ENCODE measurements at places on chromosomes 12 and 14.

GRCh38 chr12:104788840-104789271 is 169.2 kb downstream of the SLC41A2 start:
- H3K36me3 ChIP-seq = no peaks in the 10 kb centered on the region
- H3K4me3 ChIP-seq = no peak overlapping the region
- H3K27ac ChIP-seq = no peak overlapping the region
- peaks cover 21% of the 10 kb centered on the region for H3K4me1 ChIP-seq
- DNase-seq = peak; percentile 75
- no peaks in the 10 kb centered on the region for H3K27me3 ChIP-seq

- no peak overlapping the region for H3K4me3 ChIP-seq
- DNase-seq = peak; percentile 24
- no peak overlapping the region for H3K27ac ChIP-seq
- H3K36me3 ChIP-seq = no peaks in the 10 kb centered on the region
- H3K4me1 ChIP-seq = peaks cover 26% of the 10 kb centered on the region
These were observed 316.8 kb downstream of the SNAPC1 start for GRCh38 chr14:62079038-62079437.

DNA sequence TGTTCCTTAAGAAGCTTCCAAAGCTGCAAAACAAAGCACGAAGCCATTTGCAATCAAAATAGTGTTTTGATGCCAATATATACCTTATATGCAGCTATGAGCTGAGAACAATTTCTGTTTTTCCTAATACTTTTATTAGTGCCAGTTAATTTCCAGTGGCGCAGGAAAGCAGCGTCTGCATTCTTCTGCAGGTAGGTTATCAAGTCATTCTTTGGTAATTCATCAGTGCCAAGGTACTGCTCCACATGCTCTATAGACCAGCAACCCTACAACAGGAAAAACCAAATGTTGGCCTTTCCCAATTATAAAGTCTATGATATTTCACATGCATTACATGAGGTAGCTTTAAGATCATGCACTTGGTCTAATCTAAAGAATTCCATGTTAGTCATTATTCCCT is 87.6 kb upstream of the STRN3 start:
- peaks cover 19% of the 10 kb centered on the region for H3K36me3 ChIP-seq
- no peak overlapping the region for H3K4me3 ChIP-seq
- H3K27me3 ChIP-seq = no peaks in the 10 kb centered on the region
- DNase-seq = no peak
- no peak overlapping the region for H3K27ac ChIP-seq

DNA sequence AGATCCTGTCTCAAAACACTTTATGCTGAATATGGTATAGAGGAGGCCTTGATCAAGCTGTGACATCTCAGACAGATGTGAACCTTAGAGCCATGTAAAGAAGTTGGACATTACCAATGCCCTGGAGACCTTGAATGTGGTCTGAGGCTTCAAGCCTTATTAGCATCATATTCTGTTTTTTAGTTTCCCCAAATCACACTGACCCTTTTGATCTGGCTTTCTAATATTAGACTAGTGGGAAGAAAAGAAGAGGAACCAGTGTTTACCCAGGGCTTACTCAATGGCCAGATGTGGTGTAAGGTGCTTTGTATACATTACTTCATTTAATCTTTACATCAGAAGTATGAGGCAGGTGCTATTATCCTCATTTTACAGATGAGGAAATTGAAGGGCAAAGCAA is 10.6 kb upstream of the TBPL2 start:
- H3K27me3 ChIP-seq = no peaks in the 10 kb centered on the region
- no peak for DNase-seq
- no peak overlapping the region for H3K27ac ChIP-seq
- no peaks in the 10 kb centered on the region for H3K36me3 ChIP-seq
- H3K4me3 ChIP-seq = no peak overlapping the region

- no peaks in the 10 kb centered on the region for H3K4me1 ChIP-seq
- no peaks in the 10 kb centered on the region for H3K27me3 ChIP-seq
- peaks cover 20% of the 10 kb centered on the region for H3K36me3 ChIP-seq
- H3K4me3 ChIP-seq = no peak overlapping the region
- H3K27ac ChIP-seq = no peak overlapping the region
- peak; percentile 58 for DNase-seq
These were observed 32.7 kb downstream of the MED6 start for GRCh38 chr14:70567791-70568190.

GRCh38 chr12:89960011-89960507 is 251.4 kb upstream of the ATP2B1 start:
- no peaks in the 10 kb centered on the region for H3K27me3 ChIP-seq
- no peaks in the 10 kb centered on the region for H3K4me1 ChIP-seq
- no peaks in the 10 kb centered on the region for H3K36me3 ChIP-seq

DNA sequence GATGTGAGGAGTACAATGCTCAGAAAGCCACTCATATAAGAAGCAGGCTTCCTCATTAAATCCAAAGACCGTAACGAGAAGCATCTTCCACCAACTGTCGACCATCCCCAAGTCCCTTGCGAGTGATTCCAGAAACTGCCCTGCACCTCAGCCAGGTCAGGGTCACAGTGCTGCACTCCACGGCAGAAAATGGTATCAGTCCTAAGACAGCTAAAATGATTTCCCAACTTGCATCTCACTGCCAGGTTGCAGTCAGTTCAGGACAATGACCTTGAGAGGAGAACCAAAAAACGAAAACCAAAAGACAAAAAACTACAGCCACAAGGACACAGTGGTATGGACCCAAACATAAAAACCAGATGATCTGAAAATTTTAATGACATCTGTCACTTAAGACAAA is 20.6 kb downstream of the SBNO1 start:
- peaks cover 16% of the 10 kb centered on the region for H3K36me3 ChIP-seq
- H3K4me3 ChIP-seq = no peak overlapping the region
- H3K4me1 ChIP-seq = no peaks in the 10 kb centered on the region
- no peak overlapping the region for H3K27ac ChIP-seq
- H3K27me3 ChIP-seq = no peaks in the 10 kb centered on the region

DNA sequence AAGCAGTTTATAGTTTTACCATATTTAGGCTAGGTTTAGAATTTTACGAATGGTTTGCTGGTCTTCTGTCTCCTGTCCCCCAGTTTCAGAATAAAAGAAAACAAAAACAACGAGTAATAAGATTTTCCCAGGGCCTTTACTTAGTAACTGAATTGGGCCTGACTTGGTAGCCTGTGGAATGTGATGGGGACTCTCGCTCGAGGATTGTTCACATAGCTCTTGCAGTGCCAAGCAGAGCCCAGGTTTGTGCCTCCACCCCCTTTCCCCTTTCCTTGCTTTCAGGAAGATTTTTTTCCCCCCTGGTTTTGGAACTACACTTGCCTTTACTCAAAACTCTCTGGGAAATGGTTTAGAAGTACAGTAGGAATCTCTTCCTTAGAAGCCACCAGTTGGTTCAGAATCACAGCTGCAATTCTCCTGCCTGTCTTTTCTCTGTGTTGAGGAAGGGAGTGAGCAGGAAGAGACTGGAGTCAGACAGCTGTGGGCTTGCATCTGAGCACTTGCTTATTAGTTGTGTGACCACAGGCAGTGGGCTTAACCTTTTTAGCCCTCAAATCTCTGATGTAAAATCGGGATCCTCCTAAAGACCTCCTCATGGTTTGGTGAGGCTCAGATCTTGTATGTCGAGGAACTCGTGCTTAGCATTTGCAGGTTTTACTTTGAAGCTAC is 501.2 kb downstream of the PCNX1 start:
- peak; percentile 27 for DNase-seq
- no peaks in the 10 kb centered on the region for H3K27me3 ChIP-seq
- H3K4me1 ChIP-seq = peaks cover 12% of the 10 kb centered on the region

DNA sequence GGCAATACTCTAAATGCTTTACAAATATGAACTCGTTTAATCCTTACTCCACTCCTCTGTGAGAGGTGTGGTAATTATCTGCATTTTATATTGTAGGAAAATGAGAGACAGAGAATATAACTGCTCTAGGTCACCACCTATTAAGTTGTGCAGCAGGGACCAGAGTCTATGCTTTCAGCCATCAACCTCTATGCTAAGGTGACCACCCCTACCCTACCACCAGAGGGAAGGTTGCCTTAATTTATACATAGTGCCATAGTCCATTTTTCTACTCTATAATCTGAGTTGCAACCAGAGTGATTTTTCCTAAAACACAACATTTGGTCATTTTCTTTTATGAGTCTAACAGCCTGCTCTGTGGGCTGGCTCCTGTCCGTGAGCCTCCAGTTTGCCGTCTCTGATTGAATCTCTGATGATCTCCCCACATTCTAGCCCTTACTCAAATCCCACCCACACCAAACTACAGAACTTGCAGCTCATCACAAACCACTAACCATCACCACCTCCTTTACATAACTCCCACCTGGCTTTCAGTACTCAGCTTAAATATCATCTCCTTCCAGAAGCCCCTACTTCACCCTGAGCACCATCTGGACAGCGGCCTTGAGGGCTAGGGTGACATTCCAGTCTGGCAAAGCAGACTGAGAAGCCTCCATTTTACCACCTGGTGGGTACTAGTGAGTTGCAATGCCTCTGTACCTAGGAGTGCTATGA is 126.6 kb downstream of the PPM1H start:
- no peak overlapping the region for H3K27ac ChIP-seq
- H3K36me3 ChIP-seq = no peaks in the 10 kb centered on the region
- no peak overlapping the region for H3K4me3 ChIP-seq
- H3K4me1 ChIP-seq = no peaks in the 10 kb centered on the region
- H3K27me3 ChIP-seq = no peaks in the 10 kb centered on the region

- no peak for DNase-seq
- no peaks in the 10 kb centered on the region for H3K4me1 ChIP-seq
- H3K36me3 ChIP-seq = no peaks in the 10 kb centered on the region
- H3K27ac ChIP-seq = no peak overlapping the region
- H3K4me3 ChIP-seq = no peak overlapping the region
These were observed 48.4 kb downstream of the RPS6KA5 start for GRCh38 chr14:91012045-91012444.

DNA sequence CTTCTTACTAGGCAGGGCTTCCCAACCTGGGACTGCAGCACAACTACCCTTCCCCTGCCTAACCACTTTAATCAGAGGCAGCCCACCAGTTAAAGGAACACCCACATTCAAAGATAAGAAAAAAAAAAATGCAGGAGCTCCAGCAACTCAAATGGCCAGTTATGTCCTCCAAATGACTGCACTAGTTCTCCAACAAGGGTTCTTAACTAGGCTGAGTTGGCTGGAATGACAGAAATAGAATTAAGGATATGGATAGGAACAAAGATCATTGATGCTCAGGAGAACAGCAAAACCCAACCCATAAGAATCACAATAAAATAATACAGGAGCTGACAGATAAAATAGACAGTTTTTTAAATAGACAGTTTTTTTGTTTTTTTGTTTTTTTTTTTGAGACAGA is 154.2 kb downstream of the PLCZ1 start:
- H3K36me3 ChIP-seq = no peaks in the 10 kb centered on the region
- H3K4me1 ChIP-seq = no peaks in the 10 kb centered on the region
- H3K4me3 ChIP-seq = no peak overlapping the region
- H3K27me3 ChIP-seq = no peaks in the 10 kb centered on the region
- H3K27ac ChIP-seq = no peak overlapping the region

DNA sequence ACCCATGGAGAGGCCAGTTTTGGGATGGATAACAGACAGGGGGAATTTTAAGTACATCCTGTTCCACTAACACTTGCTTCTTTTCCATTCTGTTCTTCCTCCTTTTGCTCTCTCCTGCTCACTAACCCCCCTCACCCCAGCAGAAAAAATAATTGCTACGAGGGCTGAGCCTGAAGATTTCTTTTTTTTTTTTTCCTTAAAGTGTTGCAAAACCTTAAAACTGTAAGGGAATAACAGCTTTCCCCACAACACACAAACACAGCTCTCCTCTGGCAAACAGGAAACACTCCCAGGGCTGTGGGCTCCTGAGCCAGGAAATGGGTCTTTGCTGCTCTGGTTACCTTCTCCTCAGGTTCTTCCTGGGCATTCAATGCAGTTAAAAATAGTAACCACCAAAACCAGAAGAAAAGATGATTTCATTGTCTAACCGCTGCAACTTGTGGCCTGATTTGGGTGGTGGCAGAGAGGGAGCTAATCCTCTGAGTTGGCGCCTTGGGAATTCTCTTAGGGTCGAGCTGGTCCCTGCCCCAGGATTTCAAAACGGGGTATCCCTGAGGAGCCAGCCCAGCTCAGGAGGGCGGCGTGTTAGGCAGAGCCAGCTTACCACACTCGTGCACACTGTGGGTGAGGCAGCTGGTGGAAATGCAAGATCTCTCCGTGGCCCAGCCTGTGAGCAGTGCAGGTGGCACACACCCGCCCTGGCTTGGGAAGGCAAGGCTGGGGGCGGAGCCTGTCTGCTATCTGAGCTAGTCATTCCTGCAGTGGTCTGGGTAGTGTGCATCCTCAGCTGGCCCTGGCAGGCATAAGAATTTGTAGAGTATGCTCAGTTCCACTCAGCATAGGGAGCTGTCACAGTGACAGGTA is 17.1 kb upstream of the EMP1 start:
- peak; percentile 75 for DNase-seq
- no peaks in the 10 kb centered on the region for H3K27me3 ChIP-seq
- H3K4me1 ChIP-seq = peaks cover 12% of the 10 kb centered on the region
- H3K4me3 ChIP-seq = peak overlapping the region; percentile 21
- H3K27ac ChIP-seq = no peak overlapping the region

DNA sequence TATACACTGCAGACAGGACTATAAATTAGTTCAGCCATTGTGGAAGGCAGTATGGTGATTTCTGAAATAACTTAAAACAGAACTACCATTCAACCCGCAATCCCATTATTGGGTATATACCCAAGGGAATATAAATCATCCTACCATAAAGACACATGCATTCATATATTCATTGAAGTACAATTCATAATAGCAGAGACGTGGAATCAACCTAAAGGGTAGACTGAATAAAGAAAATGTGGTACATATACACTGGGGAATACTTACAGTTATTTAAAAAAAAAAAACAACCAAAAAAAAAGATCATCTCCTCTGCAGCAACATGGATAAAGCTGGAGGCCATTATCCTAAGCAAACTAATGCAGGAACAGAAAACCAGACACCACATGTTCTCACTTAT is 473.9 kb downstream of the TRHDE start:
- no peaks in the 10 kb centered on the region for H3K36me3 ChIP-seq
- no peaks in the 10 kb centered on the region for H3K27me3 ChIP-seq
- H3K4me3 ChIP-seq = no peak overlapping the region
- DNase-seq = no peak
- no peak overlapping the region for H3K27ac ChIP-seq
